ENCODE measurements at places on chromosomes 7 and 10.

- DNase-seq: no peak
These were observed 220.2 kb downstream of the DGKI start for GRCh38 chr7:137626469-137627067.

GRCh38 chr7:127862525-127862924 is 168.7 kb downstream of the LRRC4 start:
- DNase-seq: no peak

DNA sequence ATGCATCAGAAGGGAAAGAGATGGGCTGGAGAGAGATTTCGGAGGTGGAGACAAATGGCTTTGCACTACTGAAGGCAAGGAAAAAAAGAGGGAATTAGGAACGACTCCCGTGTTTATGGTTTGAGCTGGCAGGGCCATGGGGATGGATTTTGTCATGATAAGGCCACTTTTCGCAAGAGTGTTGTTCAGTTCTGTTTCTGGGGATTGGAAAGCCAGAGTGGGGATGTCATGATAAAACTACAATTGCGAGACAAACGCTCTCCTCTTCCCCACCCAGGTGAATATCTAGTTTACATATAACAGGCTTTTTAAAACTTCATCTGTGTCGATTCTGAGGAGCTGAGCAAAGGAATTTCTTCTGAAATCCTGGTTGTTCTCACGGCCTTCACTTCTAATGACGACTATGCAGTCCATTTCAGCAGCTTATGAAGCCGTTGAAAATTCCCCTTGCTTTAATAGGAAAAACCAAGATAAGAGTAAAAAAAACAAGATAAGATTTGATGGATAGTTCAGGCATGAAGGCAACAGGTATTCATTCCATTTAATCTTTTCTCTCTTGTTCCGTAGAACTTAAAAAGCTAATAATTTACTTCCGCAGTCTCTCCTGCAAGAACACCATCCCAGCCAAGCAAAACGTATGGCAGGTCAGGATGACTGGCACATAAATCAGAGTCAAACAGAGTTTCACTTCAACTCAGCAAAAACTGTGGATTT is 245.6 kb upstream of the PITRM1 start:
- DNase-seq: no peak

DNA sequence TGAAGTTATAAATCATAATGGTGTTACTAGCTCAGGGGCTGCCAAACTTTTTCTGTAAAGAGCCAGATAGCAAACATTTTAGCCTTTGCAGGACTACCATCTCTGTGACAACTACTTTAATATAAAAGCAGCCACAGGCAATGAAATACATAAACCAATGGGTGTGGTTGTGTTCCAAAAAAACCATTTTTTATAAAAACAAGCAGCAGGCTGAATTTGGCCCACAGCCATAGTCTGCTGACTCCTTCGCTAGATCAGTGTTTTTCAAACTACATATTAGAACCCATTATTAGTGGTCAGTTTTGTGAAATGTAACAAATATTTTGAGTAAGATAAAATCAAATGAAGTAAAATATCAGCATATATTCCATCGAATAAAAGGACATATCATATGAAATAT is 13.6 kb downstream of the GNG11 start:
- DNase-seq: no peak

GRCh38 chr10:52483587-52483986 is 169.5 kb downstream of the DKK1 start:
- DNase-seq: no peak

DNA sequence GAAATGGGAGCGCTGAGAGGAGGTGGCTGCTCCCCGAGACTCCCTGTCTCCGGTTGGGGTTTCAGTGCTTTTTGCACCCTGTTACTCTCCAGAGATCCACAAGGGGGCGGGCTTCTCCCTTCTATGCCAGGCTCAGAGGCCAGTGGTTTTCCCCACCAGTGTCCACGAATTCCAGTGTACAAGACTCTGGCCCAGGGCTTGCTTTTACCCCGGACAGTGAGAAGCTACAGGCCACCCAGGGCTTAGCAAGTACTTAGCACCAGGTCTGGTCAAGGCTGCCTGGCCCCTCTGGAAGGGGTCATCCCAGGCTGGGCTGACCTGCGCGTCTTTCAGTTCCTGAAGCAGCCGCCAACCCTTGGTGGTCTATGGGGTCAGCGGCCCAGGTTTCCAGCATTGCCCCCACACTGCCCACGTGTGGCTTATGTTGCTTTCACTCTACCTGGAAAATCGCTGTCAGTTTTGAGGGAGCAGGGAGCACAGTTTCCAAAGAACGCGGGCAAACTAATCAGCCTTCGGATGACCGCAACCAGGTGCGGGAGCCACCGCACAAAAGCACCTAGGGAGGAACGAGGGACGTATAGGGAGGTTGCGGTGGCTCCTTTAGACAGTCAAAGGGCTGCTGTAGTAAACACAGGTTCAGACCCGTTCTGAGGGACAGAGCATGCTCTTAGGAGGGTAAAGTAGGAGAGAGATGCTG is 6.8 kb downstream of the CYP26A1 start:
- no peak for DNase-seq

GRCh38 chr7:151806204-151806603 is 70.7 kb downstream of the PRKAG2 start:
- no peak for DNase-seq
